Activated naive CD8-positive, alpha-beta T cell treated with anti-CD3 and anti-CD28 coated beads for 36 hours (primary cell): ENCODE measurements at places on chromosomes 2 and 18.
A peak's percentile ranks its signal among the peaks of the same experiment; 100 is the strongest.

DNA sequence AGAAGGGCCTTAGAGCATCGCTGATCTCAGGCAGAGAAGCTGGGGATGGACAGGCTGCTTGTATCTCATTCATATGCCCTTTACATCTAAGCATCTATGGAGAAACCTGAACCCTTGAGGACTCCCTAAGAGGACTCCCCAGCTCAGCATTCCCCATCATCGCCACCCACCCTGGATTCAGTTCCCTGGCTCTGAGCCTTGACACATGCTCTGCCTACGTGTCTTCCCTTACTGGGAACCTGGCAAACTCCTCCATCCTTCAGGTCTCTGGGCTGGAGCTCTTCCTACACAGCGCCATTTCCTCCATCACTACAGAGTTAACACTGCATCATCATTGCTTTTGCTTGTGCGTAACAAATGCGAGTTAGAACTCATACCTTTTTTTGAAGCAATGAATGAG, 31.2 kb upstream of the OTOF start:
- no peaks in the 10 kb centered on the region for H3K4me1 ChIP-seq
- H3K27ac ChIP-seq: no peak overlapping the region
- no peaks in the 10 kb centered on the region for H3K36me3 ChIP-seq
- no peak for DNase-seq

DNA sequence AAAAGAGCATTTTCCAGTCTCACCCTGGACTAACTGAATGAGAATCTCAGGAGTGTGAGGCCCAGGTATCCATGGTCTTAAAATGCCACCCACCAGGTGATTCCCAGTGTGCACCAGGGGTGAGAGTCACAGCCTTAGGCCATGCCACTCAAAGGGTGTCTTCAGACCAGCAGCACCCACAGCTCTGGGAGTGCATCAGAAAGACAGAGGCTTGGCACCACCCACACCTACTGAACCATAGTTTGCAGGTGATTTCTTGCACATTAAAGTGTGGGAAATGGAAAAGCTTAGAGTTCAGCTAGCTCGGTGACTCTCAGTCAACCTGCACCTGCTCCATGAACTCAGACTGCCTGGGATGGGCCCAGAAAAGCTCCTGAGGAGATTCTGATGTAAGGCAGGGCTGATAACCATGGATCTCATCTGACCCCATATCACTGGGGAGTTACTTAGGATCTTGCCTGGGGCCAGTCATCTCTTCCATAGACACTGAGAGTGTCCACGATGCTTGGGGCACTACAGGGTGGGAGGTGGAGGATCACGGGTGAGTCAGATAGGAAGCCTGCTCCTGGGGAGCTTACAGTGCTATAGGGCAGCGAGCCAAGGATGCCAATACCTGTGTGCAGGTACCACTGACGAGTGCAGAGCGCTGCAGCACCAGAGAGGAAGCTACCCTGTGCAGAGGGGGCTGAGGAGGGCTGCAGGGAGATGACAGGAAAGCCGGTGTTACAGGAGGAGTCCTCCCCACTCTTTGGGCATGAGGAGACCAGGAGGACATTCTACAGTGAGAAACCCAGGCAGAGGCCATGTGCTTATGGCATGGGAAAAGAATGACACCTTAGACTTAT, 4.6 kb downstream of the IL37 start:
- peaks cover 28% of the 10 kb centered on the region for H3K4me1 ChIP-seq
- peak; percentile 29 for DNase-seq
- H3K36me3 ChIP-seq: no peaks in the 10 kb centered on the region
- no peaks in the 10 kb centered on the region for H3K27me3 ChIP-seq
- H3K27ac ChIP-seq: peak overlapping the region; percentile 86

GRCh38 chr18:60485201-60485600, 112.6 kb upstream of the MC4R start:
- no peak overlapping the region for H3K27ac ChIP-seq
- no peaks in the 10 kb centered on the region for H3K36me3 ChIP-seq
- no peak overlapping the region for H3K4me3 ChIP-seq
- DNase-seq: no peak

DNA sequence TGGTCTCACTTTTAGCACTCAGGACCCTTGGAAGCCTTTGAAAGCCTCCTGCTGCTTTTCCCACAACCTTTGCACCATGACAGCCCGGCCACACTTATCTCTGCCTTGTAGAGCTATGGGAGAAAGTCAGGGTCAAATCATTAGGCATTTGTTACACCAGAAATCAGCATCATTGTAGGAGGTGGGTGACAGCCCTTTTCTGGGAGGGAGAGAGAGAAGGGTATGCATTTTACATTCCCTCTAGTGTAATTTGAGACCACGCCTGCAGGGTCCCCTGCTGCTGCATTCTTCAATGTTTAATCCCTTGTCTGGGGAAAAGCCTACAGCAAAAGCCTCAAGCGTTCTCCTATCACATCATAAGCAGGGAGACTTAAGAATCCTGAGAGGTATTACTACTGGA, 766.8 kb upstream of the FAM98A start:
- no peaks in the 10 kb centered on the region for H3K36me3 ChIP-seq
- H3K27me3 ChIP-seq: no peaks in the 10 kb centered on the region
- H3K27ac ChIP-seq: no peak overlapping the region
- H3K4me1 ChIP-seq: no peaks in the 10 kb centered on the region

- no peak overlapping the region for H3K27ac ChIP-seq
- H3K27me3 ChIP-seq: peaks cover 8% of the 10 kb centered on the region
- no peaks in the 10 kb centered on the region for H3K36me3 ChIP-seq
- DNase-seq: no peak
- no peaks in the 10 kb centered on the region for H3K4me1 ChIP-seq
- H3K4me3 ChIP-seq: no peak overlapping the region
These were observed 108.7 kb upstream of the ACVR1 start for GRCh38 chr2:157984866-157985265.

GRCh38 chr2:152186262-152186661, 10.7 kb upstream of the STAM2 start:
- no peaks in the 10 kb centered on the region for H3K36me3 ChIP-seq
- peaks cover 19% of the 10 kb centered on the region for H3K27me3 ChIP-seq
- no peak for DNase-seq
- H3K27ac ChIP-seq: no peak overlapping the region

DNA sequence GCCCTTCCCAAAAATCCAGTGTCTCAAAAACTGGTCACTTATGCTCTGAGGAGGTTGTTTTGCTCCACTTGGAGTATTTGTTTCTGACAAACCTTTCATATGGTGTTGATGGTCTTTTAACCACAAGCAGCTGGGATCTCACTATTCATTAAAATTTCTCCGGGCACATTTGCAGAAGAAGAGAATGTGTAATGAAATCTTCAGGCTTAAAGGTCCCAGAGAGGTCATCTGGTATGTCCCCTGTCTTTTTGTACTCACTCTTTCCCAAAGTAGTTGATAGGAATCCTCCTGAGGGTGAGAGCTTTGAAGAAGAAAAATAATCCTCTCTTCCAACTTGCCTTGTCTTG, 430.8 kb downstream of the SETBP1 start:
- H3K27ac ChIP-seq: no peak overlapping the region
- no peak overlapping the region for H3K4me3 ChIP-seq
- no peak for DNase-seq
- no peaks in the 10 kb centered on the region for H3K36me3 ChIP-seq
- peaks cover 4% of the 10 kb centered on the region for H3K27me3 ChIP-seq

GRCh38 chr2:80393991-80394390, 89.4 kb upstream of the LRRTM1 start:
- H3K4me1 ChIP-seq: no peaks in the 10 kb centered on the region
- H3K27me3 ChIP-seq: no peaks in the 10 kb centered on the region
- no peak overlapping the region for H3K4me3 ChIP-seq
- DNase-seq: no peak

GRCh38 chr18:35106013-35106844, 65.0 kb downstream of the MAPRE2 start:
- no peak for DNase-seq
- H3K27ac ChIP-seq: peak overlapping the region; percentile 58
- H3K4me1 ChIP-seq: peaks cover 48% of the 10 kb centered on the region
- no peaks in the 10 kb centered on the region for H3K27me3 ChIP-seq
- peaks cover 40% of the 10 kb centered on the region for H3K36me3 ChIP-seq

GRCh38 chr2:10897956-10898355, 13.8 kb upstream of the KCNF1 start:
- no peaks in the 10 kb centered on the region for H3K36me3 ChIP-seq
- H3K27me3 ChIP-seq: peaks cover 3% of the 10 kb centered on the region
- no peak overlapping the region for H3K27ac ChIP-seq
- H3K4me1 ChIP-seq: no peaks in the 10 kb centered on the region
- DNase-seq: no peak

GRCh38 chr2:169512525-169512924, 3.0 kb downstream of the KLHL41 start:
- no peaks in the 10 kb centered on the region for H3K36me3 ChIP-seq
- no peak overlapping the region for H3K4me3 ChIP-seq
- H3K27me3 ChIP-seq: no peaks in the 10 kb centered on the region
- H3K27ac ChIP-seq: no peak overlapping the region
